PC-9 (cell line): ENCODE measurements at places on chromosomes 2 and 18. TPM values are rescaled to one million over a fixed set of nuclear protein-coding genes. Genes with fewer than 3 reads are reported as not detected.

The SLC19A3 gene
- 4.3 and 4.5 TPM in 2 replicates for total RNA-seq

The EVA1A gene
- 10.8 and 18.2 TPM in 2 replicates for total RNA-seq

The NYAP2 gene
- total RNA-seq, result 0.30 and 0.65 TPM in 2 replicates

The ANKRD30BL gene
- not detected in 2 replicates for total RNA-seq

The SLC40A1 gene
- 8.0 and 8.2 TPM in 2 replicates for total RNA-seq

The IL1RN gene
- 5.0 and 8.4 TPM in 2 replicates for total RNA-seq

The TRIM54 gene
- total RNA-seq, result 8.2 and 9.8 TPM in 2 replicates

The CCDC121 gene
- 1.9 and 2.9 TPM in 2 replicates for total RNA-seq

The ACMSD gene
- not detected in 2 replicates for total RNA-seq

The CXCR1 gene
- not detected in 2 replicates for total RNA-seq

The TEX44 gene
- not detected in 2 replicates for total RNA-seq

GRCh38 chr2:212974692-212975091, 176.7 kb downstream of the IKZF2 start:
- peak; percentile 68 for DNase-seq

- DNase-seq, result no peak
Measured at GRCh38 chr18:50190236-50190635, 4.7 kb downstream of the MYO5B start.

- DNase-seq, result no peak
Measured at GRCh38 chr2:55159037-55159651, 72.9 kb downstream of the CLHC1 start.

DNA sequence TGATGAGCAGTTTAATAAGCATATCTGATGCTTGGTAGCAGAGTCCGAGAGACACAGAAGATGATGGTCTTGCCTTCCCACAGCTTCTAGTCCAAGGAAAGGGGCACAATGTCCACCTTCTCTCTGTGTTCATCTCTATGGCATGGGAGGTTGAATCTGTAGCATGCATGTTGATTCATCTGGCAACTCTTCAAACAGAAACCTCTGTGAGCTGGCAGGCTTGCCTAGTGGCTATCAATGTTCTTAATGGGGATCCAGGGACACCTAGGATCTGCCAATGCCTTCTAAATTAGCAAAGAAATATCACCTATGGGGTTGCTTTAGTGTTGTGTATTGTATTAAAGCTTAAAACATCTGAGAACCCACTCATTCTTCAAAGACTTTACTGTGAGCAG, 170.8 kb downstream of the INO80D start:
- no peak for DNase-seq

- no peak for DNase-seq
Measured at GRCh38 chr18:60663060-60663989, 290.8 kb upstream of the MC4R start.

DNA sequence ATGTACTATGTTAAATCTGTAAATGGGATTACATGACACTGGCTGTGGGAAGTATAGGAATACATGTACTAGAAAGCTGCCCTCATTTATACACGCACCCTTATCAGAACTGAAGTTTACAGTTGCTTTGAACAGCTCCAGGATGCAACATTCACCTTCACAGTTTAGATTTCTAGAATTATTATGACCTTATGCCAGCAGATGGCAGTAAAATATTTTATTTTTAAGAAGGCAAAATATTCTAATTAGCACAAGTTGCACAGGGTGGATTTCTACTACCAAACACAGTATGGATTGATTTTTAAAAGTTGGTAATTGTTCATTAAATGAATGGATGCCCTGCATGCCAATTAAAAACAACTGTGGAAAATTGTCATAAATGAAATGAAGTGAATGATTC, 670.4 kb downstream of the KCNJ3 start:
- no peak for DNase-seq

DNA sequence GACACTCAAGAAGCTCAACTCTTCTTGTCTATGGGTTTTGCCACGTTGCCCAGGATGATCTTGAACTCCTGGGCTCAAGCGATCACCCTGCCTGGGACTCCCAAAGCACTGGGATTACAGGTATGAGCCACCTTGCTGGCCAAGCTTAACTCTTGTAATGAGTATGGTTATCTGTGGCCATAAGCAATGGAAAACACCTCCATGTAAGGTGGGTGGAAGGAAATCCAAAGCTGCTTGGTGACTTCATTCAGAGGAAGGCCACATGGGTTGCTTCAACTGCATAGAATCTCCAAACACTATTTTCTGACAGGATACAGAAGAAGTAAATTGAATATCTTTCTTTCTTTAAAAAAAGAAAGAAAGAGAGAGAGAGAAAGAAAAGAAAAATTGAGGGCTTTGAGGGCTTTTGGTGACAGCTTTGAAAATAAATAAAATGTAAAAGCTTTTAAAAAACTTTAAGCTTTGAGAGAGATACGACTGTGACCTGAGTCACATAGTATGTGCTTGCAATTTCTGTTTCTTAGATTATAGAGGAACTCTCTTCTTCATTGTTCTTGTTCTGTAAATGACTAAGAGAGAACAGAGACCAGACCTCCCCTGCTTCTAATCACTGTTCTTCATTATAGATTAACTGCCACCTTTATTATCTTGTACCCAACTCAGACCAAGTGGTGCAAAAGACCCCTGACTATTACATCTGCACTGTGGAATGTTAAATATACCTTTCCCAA, 123.1 kb upstream of the NDUFV2 start:
- no peak for DNase-seq

- DNase-seq, result no peak
Measured at GRCh38 chr2:1494257-1494656, 81.0 kb downstream of the TPO start.

GRCh38 chr2:9760069-9760901, 83.0 kb upstream of the TAF1B start:
- no peak for DNase-seq

DNA sequence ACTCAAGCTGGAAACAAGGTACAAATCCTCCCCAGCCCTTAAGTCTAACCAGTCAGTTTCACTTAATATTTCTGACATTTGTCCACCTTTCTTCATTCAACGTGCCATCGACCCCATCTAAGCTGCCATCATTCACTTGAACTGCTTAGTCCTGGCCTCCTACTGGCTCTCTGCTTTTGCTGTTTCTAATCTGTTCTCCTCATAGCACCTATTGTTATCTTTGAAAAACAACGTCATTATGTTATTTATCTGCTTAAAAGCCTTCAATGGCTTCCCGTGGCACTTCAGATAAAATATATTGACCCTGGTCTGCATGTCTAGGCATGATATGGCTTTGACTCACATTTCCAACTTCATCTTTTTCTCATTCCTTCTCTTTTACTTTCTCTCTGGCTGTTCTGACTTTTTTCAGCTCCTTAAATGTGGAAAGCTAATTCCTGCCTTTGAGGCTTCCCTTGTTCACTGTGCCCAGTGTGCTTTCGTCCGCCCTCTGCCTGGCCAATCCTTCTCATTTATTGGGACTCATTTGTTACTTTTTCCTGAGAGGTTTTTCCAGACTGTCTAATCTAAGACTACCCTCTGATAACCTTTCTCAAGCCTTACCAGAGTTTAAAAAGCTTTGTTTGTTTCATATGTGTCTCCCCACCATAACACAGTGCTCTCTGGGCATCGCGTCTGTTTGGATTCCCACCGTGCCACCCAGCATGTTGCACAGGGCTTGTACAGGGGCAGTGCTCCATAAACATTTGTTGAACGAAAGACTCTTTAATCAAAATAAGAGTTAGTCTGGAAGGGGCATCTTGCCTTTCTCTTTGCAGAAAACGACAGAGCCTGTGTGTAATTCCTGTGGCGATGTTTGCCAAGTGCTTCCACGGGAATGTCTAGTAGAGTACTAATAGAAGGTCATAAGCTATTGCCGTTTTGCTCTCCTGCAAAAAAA, 183.9 kb downstream of the FMNL2 start:
- DNase-seq, result no peak

DNA sequence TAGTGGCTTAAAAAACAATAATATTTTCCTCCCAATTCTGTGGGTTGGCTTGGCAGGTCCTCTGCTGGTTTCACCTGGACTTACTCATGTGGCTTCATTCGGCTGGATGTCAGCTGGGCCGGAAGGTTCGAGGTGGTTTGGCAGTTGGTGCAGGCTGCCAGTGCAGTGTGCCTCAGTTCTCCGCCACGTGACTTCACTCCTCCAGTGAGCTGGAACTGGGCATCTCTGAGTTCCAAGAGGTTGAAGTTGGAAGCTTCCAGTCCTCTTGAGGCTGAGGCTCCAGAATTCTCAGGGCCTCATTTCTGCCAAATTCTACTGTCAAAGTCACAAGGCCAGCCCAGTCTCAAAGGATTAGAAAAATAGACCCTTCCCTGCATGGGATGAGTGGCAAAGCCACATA, 83.4 kb upstream of the B3GNT7 start:
- no peak for DNase-seq

DNA sequence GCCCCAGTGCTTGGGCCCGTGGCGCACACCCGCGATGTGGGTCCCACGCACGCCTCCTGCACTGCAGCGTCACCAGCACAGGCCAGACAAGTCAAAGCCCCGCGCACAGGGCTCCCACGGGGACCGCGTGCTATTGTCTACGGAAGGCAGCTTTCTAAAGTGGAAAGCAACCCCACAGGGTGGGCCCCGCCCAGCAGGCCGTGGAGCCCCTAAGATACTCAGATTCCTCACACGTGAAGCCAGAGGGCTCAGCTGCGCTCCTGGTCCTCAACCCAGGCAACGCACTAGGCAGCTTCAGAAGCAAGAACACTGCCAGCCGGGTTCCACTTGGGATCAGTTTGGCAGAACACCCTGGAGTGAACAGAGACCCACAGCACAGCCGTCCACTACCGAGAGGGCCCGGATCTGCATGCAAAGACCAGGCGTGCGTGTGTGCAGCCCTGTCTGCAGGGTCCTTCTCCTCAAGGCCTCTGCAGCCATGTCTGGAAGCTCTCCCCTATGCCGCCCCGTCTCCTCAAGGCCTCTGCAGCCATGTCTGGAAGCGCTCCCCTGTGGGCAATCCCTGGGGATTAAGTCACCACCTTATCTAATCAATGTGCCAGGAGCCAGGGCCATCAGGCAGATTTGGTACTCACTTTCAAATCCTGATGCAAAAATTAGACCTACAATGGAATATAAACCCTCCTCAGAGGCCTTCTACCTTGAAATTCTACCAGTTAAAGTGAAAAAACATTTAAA, 231.3 kb downstream of the HDAC4 start:
- DNase-seq, result no peak

GRCh38 chr18:68893354-68893753, 95.5 kb downstream of the CCDC102B start:
- no peak for DNase-seq

DNA sequence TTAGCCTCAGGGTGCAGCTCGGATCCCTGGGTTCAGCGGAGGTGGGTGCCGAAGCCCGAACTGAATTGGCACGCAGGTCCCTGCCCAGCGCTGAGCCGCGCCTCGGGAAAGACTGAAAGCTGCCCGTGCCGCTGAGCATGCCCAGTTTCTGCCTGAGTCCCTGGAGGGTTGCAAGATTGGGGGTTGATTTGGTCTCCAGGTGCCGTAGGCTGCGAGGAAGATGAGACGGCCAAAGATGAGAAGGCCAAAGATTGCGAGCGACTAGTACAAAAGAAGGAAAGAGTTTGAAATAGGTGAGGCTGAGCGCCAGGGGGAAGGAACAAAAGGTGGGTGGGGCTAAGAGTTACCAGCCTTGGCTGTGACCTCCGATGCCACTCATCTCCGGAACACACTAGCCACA, 852 bp upstream of the KCNH7 start:
- no peak for DNase-seq

GRCh38 chr2:21363364-21363763, 239.6 kb downstream of the TDRD15 start:
- no peak for DNase-seq

DNA sequence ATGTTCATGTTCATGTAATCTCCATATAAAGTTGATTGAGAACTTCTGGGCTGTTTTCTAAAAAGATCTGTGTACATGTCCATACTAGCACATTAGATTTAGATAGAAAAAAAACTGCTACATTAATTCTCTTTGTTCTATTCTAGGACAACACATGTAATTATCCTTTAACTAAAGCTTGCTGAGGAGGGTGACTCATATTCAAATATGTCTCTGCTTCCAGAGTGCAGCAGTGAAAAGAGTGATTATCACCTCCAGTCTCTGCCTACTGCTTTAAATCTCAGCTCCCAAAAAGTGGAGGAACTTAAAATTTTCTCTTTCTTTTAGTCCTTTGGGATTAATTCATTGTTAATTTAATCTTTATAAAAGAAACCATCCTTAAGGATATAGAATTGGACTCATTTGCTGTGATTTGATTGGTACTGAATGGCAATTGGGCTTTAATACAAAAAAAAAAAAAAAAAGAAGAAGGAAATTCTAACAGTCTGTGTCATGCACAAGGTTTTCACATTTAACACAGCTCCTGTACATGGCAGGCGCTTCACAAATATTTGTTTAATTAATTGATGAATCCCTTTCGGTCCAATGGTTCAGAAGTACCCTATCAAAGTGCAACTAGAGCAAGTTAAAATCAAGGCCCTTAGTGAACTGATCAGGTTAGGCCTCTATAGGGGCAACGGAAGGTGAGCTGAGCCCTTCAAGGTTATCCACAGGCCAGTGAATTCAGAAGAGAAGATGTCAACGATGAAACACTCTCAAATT, 214.0 kb upstream of the KCNJ3 start:
- no peak for DNase-seq

- no peak for DNase-seq
Measured at GRCh38 chr18:56803051-56803450, 151.9 kb downstream of the WDR7 start.

DNA sequence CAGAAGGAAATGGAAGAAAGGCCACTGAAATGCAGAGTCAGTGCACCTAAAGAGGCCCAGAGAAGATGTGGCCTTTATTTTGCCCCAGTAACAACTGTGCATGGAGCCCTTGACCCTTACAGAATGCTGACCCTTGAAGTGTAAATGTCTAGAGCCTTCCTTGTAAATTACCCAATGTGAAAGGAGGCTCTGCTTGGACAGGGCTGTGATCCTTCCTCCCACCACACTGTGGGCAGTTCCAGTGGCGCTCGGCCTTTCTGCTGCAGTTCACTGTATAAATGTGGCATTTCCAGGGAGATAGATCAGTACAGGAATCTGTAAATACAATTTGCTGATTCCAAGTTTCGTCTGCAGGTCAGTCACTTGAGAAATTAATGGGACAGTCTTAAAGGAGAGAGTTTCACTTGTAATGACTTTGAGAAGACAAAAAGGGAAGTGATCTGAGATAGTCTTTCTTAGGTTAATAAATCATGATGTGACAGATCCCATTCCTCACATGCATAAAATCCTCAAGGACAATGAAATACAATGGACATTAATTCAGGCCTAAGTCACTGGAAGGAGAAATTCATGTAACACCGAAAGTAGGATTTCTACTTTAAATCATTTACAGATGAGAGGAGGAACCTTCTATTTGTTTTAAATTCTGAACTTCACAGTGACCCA, 133.8 kb upstream of the LMAN1 start:
- DNase-seq, result no peak

GRCh38 chr2:8139668-8140200, 542.1 kb upstream of the ID2 start:
- DNase-seq, result no peak

GRCh38 chr18:80233201-80233835, 14.0 kb downstream of the PARD6G start:
- no peak for DNase-seq

DNA sequence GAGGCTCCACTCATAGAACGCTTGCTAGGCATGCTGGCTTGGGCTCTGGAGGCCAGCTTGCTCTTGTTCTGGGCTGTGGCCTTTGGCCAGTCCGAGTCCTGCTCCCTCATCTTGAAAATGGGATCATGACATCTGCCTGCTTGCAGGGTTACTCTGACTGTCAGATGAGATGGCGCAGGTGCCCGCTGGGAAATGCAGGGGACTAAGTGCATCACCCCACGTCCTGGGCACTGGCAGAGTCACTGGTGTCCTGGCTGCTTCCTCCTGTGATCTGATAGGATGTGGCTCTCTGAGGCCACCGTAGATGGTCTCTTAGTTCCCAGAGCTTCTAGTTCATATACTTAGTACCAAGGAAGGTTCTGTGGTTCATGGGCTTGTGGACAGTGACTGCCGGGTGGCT, 18.5 kb downstream of the LDLRAD4 start:
- no peak for DNase-seq
